ENCODE measurements at places on chromosomes 12 and 14. TPM values are rescaled to one million over a fixed set of nuclear protein-coding genes. Genes with fewer than 3 reads are reported as not detected.
A peak's percentile ranks its signal among the peaks of the same experiment; 100 is the strongest.

SYNE3 gene
- total RNA-seq, result 2.2 TPM

- no peak for DNase-seq
Measured at GRCh38 chr12:56188131-56188777, 1.0 kb downstream of the SMARCC2 start.

GRCh38 chr14:77094672-77095284 is 3.3 kb upstream of the CIPC start:
- peak; percentile 46 for DNase-seq

- no peak for DNase-seq
Measured at GRCh38 chr14:91283666-91284065, 39.2 kb upstream of the GPR68 start.

Measured in occipital lobe (tissue), 3 donors.